ENCODE measurements at places on chromosomes 4 and X.

DNA sequence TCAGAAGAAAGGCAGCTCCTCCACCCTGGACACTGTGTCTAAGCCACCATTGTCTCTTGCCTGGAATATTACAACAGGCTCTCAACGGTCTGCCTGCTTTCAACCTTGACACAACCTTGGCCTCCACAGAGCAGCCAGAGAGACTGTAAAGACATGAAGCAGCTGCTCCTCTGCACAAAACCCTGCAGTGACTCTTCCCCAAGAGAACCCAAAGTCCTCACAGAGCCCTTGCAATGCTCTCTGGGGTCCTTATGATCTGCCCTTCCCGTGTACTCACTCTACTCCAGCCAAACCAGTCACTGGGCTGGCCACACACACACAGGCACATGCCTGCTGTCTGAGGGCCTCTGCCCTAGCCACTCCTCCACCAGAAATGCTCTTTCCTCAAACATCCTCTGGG, 75.9 kb upstream of the CPEB2 start:
- DNase-seq: no peak

DNA sequence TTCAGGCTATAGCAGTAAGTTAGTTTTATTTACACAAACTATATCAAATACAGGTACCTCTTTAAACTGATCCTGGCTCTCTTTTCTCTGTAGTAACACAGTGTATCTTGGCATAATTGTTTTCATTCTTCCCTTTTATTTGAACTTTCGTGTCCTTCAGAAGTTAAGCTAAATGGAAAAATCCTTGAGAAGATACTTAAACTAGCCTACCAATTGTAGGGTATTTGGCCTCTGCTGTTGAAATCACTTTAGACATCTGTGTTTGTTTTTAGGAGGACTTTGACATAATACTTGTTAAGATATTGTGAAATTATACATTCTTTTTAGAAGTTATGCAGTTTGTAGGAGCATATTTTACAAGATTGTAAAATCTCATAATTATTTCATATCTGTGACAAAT, 90.3 kb upstream of the GK2 start:
- no peak for DNase-seq

GRCh38 chrX:103399744-103400143, 23.4 kb downstream of the BEX3 start:
- no peak for DNase-seq

- DNase-seq: no peak
Observed at GRCh38 chrX:140317462-140317861, 187.4 kb downstream of the SOX3 start.

- DNase-seq: no peak
Observed at GRCh38 chr4:112885897-112886296, 163.6 kb upstream of the ANK2 start.

DNA sequence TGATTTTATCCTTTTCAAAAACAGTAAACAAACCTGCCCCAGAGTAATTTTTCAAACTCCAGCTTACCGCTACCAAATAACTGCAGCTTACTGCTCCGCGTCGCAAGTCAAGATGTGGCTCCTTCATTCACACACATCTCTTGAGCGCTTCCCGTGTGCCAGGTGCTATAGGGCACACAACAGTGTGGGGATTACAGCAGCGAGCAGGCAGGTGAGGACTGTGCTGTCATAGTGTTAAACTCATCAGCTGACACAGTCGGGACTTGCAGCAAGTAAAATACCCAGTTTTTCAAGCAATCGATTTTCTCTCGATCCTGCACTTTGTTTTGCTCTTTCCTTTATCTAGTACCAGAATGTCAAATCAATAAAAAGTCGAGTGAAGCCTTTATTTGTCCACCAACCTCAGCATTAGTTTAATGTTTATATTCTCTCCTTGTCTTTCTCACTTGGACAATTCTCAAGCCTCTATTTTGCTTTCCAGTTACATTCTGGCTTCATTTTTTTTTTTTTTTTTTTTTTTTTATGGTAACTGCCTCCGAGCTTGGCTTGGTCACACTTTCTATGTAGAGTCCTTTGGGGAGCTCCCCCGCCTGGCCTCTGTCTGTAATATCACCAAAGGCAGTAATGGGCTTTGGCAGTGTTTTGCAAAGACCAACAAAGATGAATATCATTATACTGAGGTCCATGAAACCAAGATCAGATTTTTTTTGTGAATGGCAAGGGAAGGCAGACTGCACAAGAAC, 8.3 kb upstream of the ASB5 start:
- DNase-seq: peak; percentile 40

GRCh38 chrX:76228499-76228898, 55.6 kb downstream of the PBDC1 start:
- DNase-seq: no peak

GRCh38 chr4:80343887-80344286, 8.4 kb downstream of the CFAP299 start:
- no peak for DNase-seq

- DNase-seq: peak; percentile 23
Observed at GRCh38 chrX:56813318-56813837, 84.3 kb downstream of the NBDY start.

DNA sequence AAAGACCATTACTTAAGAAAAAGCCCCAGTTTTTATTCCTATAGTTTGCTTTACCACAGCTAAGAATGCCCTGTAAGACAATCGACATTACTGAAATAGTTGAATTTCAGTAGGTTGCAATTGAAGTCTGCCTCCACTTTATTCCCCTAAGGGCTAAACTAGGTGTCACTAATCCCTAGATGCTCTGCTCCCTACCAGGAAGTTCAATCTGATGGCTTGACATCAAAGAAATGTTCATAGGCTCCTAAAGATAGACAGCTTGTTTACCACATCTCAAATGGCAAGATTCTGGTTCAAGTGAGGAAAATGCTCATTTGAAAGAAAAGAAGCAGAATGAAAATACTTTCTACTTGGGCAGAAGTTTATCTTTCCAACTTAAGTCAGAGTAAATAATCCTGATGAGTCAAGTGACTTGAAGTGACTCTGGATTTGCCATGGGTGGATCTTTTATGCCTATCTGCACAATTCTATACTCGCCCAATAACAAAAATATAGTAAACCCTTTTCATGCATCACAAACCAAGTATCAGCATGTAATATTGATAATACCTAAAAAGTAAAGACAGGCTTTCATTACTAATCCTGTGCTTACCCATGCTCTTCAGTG, 117.2 kb downstream of the SH3RF1 start:
- no peak for DNase-seq

DNA sequence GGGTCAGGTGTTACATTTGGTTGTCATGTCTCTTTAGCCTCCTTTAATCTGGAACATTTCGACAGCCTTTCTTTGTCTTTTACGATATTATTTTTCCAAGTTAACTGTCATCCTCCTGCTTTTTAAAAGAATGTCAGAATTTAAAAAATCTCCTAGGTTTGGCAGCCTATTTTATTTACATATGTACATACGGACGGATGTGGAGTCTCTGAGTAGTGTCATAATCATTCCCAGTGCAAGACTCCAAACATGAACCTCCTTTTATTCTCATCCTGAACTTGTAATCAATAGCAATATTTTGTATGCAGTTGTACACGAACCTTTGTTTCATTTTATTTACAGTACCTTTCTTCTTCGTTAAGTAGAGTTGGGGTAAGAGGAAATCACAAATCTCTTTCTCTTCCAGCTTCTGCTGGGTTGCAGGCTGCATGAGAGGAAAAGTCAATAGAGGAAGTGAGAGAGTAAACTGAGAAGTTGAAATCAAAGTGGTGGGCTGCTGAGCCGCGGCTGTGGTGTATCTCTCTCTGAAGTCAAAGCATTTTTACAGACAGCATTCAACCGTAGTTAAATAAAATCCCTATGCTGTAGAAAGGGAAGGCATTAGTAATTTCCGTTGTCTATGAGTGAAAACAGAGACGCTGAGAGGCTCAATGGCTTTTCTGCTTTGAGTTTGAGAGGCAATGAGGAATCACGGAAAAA, 53.9 kb upstream of the RPS6KA3 start:
- no peak for DNase-seq

- DNase-seq: no peak
Observed at GRCh38 chr4:53313510-53313909, 52.4 kb downstream of the SCFD2 start.

DNA sequence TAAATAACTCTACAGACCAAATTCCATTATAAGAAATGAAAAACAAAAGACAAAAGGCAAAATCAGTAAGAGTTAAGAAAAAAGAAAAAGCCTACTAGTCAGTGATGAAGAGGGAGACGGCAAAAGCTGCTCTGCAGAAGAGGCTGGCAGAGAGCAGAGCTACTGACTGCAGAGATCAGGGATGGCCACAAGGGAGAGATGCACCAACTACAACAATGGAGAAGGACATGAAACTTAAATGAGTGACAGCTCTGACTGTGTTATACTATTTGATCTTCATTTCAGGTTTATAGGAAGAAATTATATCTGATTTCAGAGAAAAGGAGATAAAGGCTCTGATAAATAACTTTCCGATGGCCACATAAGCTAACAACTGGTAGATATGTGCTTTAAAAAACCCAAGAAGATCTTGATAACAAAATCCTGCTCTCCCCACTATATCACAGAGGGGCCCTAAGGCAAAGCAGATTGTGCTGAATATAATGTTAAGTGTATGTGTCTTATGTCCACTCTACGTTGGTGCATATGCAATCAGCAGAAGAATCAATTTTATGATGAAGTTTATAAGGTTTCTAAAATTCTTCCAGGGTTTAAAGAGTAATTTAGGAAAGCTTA, 58.4 kb upstream of the COX18 start:
- DNase-seq: no peak

GRCh38 chrX:24148535-24149350, 786 bp upstream of the ZFX start:
- no peak for DNase-seq

- no peak for DNase-seq
Observed at GRCh38 chr4:17258106-17258505, 253.8 kb downstream of the QDPR start.
